MM.1S (cell line): ENCODE measurements at places on chromosomes 6 and 20.

DNA sequence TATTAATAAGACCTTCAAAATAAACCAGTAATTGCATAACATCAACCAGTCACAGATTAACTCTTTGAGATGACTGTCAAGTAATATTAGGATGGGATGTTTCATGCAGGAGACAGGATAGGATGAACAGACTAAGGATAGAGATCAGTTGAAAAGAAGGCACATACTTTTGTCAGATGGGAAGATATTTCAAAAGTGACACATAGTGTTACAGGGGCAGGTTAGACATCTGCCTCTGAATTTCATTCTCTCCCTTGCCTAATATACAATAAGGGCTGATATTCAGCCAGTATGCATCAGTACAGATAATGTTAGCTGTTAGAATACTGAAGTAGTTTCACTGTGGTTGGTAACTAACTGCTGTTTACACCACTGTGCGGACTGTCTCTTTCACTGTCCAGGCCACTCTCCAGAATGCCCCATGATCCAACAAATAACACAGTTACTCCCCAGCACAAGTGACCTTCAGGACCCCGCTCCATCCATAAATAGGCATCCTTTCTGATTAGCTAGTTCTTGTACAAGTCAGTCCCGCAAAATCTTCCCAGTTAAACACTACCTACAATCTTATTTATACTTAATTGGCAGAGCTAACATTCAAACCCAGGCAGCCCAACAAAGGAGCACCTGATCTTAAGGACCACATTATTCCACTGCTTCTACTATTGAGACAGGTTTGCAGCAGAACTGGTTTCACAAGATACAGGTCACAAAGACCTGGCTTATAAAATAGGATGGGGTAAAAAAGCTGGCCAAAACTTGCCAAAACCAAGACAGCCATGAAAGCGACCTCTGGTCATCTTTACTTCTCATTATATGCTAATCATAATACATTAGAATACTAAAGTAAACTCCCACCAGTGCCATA, 21.9 kb upstream of the PLN start:
- DNase-seq = no peak

DNA sequence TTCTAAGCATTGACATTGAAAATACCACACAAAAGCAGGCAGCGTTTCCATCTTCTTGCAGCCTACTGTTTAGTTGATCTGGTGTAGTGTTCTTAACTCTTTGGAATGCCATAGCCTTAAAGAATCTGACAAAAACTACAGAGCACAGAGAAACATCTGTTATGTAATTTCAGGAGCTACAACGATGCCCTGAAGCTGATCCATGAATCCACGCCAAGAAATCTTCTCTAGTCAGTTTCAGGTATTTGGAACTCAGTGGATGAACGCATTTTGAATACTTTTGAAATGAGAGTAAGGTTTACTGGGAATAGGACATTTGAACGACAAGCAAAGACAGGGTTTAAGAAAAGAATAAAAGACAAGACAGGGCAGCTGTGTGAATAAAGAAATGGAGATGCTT, 17.8 kb downstream of the ALDH8A1 start:
- no peak for DNase-seq

DNA sequence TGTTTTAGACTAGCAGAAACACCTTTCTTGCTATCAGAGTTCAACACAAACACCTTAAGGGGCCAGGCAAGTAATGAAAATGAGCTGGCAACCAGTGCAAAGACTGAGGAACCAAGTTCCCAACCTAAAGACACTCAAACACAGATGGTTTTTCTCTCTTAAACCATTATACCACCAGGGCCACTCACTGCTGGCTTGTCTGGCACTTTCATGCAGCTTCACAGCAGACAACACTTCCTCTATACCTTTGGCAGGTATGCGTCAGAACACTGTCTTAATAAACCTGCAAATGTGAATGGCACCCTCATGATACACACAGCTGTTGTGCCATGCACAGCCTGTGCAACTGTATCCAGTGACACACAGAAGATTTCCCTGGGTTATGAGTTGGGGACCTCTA, 41.6 kb downstream of the NFATC2 start:
- DNase-seq = no peak

DNA sequence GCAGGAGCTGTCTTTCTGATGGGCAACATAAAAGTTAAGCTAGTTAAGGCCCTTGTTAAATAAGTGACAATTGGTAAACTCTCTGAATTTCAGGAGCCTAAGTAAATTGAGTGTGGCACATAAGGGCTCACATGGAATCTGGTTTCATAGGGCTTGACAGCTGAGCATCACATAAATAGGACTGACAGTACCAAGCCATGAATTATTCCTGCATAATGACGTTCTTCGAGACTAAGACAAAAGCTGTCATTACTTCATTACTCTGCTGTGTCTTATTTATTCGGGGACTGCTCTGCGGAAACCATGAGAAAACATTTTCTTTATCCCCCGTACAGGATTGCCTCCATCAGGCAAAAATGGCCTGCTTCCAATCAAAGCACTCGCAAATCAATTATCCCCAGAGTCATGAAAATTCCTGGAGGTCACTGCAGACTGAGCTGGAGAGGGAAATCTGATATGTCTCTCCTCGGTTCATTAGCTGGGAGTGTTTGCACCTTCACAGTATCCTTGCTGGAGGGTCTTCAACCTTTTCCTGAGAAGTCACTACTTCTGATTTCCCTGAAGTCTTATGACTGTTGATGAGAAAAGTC, 311.4 kb downstream of the CDH26 start:
- no peak for DNase-seq

- DNase-seq = peak; percentile 96
Observed at GRCh38 chr6:11830105-11830504, 51.5 kb upstream of the ADTRP start.

DNA sequence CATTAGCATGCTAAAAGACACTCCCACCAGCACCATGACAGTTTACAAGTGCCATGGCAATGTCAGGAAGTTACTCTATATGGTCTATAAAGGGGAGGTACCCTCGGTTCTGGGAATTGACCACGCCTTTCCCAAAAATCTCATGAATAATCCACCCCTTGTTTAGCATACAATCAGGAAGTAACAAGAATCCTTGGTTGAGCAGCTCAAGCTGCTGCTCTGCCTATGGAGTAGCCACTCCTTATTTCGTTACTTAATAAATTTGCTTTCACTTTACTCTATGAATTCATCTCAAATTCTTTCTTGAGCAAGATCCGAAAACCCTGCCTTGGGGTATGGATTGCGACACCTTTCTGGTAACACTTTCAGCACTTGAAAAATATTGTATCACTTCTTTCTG, 243.0 kb downstream of the BMP2 start:
- no peak for DNase-seq

- peak; percentile 91 for DNase-seq
Observed at GRCh38 chr20:29497261-29497671, 1760.2 kb upstream of the DEFB115 start.

GRCh38 chr20:30503992-30504570, 753.4 kb upstream of the DEFB115 start:
- DNase-seq = no peak

GRCh38 chr6:138231381-138231886, 13.1 kb upstream of the PBOV1 start:
- DNase-seq = no peak

DNA sequence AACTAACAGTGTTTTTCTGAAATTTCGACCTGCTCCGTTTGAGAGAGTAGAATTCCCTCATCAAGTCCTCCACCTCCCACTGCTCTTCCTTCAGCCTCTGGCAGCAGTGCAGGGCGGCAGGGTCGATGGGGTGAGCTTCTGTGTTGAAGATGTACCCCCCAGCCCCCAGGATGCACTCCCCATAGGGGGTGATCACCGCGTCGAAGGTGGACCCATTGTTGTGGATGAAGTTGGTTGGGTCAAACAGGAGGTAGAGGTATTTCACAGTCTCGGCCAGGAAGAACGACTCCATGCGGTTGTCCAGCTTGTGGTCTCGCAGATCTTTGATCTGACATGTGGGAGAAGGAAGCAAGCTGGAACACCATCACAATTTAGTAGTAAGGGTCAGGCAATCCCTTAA, 23.0 kb upstream of the TRPC4AP start:
- DNase-seq = no peak

GRCh38 chr6:4973982-4974745, 29.7 kb downstream of the RPP40 start:
- no peak for DNase-seq

DNA sequence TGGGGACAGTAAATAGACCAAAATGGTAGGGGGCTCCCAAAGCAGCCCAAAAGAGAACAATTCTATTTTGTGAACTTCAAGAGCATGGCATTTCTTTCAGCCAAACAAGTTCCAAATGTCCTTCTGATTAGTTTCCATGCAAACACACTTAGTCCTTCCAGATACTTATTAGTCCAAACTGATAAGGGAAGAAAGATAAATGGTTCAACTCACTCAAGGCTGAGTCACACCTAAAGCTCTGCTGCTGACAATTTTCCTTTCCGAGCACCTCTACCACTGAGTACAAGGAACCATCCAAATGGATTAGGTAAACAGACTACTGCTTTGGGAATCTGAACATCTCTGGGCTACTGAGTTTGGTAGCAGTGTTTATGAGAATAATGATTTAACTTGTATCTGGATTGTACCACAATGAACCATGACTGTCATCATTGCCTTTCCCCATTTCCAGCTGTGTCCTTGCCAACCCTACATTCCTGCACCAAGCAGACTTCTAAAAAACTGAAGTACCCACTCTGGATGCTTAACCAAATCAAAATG, 71.2 kb downstream of the TNFRSF21 start:
- DNase-seq = no peak

DNA sequence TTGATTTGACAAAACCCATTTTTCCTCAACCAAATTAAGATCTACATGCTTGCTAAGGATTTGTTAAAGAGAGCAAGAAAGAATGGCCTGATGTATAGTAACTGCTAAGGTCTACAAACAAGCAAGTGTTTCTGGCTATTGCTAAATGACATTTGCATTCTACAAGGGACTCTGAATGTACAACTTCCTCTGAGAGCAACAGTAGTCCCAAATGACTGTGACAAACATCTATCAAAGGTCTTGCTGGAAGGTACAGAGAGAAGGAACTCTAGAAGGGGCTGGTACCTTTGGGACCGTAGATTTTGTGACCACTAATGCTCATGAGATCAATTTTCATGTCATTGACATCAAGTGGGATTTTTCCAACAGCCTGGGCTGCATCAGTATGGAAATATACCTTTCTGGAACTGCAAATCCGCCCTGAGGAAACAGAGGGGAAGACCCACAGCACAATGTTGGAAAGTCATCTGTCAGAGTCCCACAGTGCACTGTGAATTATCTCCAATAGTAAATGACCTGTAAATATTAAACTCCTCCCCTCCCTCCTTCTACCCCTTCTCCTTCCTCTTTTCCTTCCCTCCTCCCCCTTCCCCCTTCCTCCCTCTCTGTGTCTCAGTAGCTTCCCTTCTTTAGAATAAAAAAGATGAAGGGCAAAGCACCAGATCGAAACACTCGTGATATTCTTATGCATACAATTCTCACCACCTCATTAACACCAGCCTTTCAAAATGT, 15.9 kb upstream of the CPNE1 start:
- DNase-seq = no peak

DNA sequence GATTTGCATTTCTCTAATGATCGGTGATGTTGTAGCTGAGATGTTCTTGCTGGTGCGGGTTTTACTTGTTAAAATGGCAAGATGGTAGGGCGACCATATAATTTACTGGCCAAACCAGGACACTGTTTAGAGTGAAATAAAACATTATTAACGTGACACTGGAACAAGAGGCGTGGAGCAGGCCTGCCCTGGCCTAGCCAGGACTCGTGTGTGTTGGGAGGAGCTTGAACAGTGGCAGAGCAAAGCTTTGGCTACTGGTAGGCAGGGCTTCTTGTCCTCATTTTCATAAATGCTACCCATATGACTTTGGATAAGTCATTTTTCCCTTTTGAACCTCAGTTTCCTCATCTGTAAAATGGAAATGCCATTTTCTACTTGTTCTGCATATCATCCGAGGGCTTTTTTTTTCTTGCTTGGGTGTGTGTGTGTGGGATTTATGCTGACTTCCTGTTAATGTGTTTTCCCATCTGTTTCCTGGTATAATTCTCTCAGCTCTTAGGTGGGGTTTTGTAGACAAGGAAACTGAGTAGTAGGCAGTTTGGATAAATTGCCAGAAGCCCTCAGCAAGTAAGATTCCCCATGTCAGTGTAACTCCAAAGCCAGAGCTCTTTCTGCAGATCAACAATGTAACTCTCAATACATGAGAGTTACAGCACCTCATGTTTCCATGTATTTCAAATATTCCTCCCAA, 81.7 kb downstream of the TOX2 start:
- DNase-seq = no peak

DNA sequence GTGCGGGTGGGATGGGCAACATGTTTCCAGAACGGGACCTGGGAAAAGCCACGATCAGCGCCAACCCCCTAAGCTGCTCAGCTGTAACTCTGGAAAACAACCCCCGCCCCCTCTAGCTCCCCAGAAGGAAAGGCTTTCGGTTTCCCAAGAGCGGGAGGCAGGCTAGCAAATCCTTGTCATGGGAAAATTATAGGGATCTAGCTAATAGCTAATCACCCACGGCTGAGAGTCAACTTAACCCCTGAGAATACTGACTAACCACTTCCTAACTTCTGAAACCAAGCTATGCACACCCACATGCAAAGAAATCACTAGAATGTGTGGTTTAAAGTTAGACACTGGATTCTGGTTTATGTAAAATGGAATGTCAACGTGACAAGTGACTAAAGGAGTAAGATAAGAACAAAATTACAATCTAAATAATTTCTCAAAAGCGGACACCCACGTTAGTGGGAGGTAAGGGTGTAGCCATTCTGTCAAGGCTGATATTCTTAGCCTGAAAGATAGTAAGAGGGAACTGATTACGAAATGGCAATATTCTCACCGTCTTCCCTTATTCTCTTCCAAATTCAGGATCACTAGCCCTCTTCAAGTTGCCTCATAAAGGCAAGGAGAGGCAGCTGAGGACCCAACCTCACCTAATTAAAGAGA, 20.1 kb downstream of the JAG1 start:
- DNase-seq = no peak

- peak; percentile 76 for DNase-seq
Observed at GRCh38 chr6:12110523-12111362, 98.6 kb downstream of the HIVEP1 start.

- DNase-seq = no peak
Observed at GRCh38 chr6:52152711-52153160, 33.4 kb upstream of the IL17A start.

GRCh38 chr20:46757754-46758678, 48.6 kb downstream of the SLC2A10 start:
- DNase-seq = peak; percentile 59

- no peak for DNase-seq
Observed at GRCh38 chr20:38001173-38001875, 31.9 kb downstream of the TTI1 start.

GRCh38 chr6:134195985-134196384, 121.9 kb downstream of the SGK1 start:
- DNase-seq = no peak
